ENCODE measurements at places on chromosomes 13 and 19.

DNA sequence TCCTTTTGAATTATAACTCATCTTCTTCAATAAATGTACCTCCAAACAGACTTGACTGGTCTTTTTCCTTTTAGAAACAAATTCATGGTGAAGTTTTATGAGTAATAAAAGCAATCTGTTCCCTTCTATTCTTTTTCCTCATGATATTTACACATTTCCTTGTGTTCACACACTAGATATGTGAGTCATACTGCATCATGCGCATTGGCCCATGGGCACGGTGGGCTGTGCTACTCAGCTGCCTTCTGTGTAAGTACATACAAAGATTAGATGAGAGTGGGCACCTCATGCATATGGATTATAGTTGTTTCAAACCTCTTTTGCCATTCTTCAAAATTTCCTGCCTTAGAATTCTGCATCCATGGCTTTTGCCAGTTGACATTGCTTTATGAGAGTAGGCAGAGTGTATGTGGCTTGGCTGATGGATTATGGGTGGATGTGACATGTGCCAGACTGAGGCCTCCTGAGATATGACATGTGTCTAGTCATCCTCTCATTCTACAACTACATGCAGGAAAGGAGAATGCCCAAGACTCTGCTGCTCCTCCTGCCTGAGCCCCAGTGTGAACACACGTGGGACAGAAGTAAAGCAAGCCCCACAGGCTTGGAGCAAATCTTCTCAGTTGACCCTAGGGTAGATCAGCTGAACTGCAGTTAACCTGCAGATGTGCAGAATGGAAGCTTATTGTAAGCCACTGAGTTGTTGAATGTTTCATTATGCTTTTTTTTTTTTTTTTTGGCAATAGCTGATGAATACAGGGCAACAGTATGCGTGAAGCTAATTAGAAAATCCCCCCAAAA lies 109.9 kb downstream of the RBM26 start:
- no peak for DNase-seq

DNA sequence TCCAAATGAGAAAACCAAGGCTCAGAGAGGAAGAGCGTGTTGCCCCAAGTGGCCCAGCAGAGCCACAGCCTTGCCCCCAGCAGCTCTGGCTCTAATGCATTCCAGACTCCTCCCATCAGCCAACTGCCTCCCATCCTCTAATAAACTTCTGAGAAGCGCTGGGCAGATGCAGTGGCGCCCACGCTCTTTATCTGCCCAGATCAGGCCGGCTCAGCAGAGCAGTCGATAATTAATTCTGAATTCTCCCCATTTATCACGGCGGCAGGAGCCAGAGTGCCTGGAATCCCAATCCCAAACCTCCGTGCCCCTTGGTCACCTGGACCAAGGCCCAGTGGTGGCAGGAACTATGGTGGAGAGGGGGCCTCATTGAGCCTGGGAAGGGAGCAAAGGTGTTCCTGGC lies 13.9 kb downstream of the TINCR start:
- no peak for DNase-seq

DNA sequence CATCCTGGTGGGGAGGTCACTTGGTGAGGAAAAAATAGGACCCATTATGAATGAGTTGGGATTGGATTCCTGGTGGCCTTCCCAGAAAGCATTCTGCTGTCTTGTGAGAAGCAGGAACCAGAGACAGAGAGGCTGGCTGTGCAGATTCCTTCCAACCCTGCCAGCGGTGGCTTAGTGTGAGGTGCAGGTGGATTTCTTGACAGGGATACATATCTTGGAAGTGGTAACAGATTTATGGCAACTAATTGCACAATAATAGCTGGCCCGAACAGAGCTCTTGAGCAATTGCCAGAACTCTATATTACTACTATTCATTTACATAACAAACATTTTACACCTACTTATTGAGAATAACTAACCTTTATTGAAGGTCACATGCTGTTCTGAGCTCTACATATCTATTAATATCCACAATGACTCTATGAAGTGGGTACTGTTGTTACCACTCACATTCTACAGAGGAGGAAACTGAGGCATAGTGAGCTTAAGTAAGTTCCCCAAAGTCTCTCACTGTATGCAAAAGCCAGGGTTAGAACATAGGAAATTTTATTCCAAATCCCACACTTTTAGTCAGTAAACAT lies 173.9 kb upstream of the SERP2 start:
- no peak for DNase-seq

DNA sequence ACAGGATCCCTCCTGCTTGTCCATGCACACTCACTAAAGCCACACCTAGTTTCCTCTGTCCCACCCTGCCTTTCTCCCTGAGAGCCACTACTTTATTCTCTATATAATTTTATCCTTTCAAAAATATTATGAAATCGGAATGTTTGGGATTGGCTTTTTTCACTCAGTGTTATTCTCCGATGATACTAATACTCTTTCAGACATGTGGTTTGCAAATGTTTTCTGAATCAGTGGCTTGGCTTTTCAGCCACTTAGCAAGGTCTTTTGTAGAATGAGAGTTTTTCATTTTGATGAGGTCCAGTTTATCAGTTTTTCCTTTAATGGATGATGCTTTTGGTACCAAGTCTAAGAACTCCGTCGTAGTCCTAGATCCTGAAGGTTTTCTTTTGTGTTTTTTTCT lies 11.6 kb downstream of the SPATA13 start:
- no peak for DNase-seq

- peak; percentile 63 for DNase-seq
These were observed 435 bp upstream of the ZNF382 start for GRCh38 chr19:36604656-36605100.

DNA sequence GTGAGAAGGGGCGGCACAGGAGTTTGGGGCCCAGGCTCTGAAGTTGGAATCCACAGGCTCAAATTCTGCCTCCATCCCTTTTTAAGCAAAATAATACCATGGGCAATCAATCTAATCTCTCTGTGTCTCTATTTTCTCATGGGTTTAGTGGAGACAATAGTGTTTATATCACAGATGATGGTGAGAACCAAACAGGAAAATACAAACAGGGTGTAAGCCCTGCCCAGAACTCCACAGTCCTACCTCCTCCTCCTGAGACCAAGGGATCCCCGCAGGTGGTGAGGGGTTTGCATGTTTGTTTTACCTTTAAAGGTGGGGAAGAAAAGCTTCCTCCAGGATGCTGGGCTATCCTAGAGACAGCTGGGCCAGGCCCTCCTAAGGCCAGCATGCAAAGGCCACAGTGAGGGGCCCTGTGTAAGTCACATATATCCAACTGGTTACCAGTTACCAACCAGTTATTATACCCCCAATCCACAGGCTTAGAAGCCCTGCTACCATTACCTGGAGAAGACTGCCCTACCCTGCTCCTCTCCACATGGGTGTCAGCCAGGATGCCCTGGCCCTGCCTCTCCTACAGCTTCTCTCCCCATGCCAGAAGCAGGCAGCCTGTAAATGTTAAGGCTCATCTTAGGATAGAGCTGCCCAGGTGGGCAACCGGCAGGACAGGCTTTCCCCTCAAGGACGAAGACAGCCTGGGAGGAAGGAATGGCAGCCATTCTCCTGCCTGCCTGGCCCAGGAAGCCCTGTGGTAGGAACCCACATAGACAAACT lies 658.4 kb downstream of the UQCRFS1 start:
- no peak for DNase-seq

GRCh38 chr13:26759249-26759906 lies 1.2 kb downstream of the GPR12 start:
- DNase-seq, result no peak

DNA sequence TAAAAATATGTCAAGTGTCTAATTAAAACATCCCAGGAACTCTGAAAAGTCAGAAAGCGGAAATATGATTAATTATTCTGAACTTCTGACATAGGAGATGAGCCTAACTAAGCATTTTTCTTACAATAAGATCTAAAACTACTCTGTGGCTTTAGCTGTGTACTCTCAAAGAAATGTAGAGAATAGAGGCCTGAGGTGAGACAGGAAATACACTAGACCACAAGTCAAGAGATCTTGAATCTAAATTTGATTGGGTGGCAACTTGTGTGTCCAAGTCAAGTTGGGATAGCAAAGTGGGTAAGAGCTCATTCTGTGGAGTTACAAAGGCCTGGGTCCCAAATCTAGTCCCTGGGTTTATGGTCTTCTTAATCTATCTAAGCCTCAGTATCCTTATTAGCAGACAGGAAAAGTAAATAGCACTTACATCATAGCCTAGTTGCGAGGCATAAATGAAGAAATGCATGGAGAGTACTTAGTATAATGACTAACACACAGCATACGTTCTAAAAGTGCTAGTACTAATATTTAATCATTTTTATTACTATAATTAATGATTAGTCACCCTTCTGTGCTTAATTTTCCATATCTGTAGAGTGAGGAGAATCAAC lies 9.4 kb upstream of the LRRC63 start:
- DNase-seq, result no peak

DNA sequence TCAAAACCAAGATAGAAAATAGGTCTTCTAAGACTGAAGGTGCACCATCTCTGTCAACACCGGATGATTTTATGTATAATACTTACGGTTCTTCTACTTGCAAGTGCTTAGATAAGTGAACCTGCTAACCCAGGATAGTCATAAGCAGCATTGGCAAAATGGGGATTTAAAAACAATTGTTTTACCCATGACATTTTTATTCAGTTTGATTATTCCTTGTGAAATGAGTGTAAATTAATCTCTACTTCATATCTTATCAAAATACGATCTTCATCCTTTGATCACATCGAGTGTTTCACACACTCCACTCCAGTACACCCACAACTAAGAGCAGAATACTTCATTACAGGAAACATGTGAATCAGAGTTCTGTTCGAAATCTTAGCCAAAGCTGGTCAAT lies 23.0 kb upstream of the MTRF1 start:
- DNase-seq, result no peak

DNA sequence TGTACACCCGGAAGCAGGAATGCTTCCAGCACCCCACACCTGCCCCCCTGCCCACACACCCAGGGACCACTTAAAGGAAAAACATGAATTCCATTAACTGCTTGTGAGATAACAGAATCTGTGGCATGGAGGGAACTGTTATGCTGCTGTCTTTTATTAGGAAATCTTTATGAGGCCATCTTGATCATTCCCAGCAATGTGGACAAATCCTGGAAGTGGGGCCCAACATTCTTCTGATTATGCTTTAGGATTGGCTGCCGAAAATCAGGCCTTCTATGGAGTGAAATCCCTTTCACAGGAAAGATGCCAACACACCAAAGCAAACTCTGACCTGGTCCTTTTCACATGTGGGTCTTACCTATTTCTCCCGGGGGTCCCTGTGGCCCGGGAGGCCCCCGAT lies 114.5 kb downstream of the COL4A1 start:
- no peak for DNase-seq

DNA sequence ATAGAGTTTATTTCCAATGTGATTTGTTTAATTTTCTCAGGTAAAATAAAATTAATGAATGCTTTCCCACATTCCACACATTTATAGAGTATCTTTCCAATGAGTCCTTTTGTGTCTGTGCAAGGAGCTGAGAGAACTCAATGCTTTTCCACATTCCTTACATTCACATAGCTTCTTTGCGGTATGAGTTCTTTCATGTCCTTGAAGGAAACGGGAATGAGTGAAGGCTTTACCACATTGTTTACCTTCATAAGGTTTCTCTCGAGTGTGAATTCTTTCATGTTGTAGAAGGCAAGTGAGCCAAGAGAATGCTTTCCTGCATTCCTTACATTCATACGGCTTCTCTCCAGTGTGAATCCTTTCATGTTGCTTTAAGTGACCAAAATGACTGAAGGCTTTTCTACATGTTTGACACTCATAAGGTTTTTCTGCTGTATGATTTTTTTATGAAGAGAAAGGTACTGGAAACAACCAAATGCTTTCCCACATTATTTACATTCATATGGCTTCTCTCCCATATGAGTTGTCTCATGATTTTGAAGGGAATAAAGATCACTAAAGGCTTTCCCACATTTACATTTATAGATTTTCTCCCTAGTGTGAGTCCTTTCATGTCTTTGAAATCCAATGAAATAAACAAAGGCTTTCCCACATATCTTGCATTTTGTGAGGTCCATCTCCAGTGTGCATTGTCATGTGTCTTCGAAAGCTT lies 14.4 kb upstream of the ZNF442 start:
- DNase-seq, result no peak

GRCh38 chr13:113832631-113833030 lies 31.2 kb downstream of the GAS6 start:
- DNase-seq, result no peak

DNA sequence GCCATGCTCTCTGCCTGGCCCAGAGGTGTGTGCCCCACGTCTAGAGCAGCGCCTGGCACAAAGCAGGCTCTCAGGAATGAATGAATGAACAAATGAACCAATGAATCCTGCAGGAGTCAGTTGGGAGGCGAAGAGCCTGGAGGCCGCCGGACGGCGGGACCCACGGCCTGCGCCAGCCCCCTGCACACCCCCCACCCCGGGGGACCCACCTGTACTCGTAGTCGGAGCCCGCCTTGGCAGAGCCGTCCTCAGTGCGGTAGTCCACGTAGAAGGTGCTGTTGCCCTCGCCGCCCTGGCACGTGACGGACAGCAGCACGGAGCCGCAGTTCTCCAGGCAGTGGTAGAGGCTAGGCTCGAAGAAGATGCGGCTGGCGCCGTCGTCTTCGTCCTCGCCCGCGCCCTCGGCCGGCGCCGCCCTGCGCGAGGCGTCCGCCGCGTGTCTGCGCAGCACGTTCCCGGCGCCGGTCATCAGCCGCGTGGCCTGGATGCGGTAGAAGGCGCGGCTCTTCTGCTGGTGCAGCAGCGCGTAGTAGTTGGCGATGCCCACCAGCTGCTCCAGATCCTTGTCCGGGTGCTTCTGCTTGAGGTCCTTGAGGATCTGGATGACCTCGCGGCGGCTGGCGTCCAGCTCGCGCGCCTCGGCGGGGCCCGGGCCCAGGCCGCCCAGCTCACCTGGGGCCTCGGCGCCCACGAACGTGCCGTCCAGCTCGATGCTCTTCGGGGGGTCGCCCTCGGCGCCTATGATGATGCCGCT lies 14.8 kb downstream of the SLC8A2 start:
- DNase-seq, result no peak

DNA sequence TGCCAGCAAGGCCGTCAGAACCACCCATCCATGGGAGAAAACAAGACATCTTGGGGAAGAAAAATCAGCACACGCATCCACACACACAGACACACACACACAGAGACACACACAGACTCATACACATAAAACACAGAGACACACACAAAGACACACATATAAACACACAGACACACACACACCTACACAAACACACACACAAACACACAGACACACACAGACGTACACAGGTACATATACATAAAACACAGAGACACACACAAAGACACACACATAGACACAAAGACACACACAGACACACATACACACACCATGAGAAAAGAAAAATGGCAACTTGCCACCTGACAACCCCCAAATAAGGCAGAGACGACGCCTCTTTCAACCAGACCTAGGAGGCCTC lies 40.6 kb downstream of the ZIC5 start:
- DNase-seq, result no peak
